IPS DF 6.9 (cell line): ENCODE measurements at places on chromosomes 1 and 21.

GRCh38 chr21:42858185-42858847 lies 21.0 kb downstream of the WDR4 start:
- no peak for DNase-seq

DNA sequence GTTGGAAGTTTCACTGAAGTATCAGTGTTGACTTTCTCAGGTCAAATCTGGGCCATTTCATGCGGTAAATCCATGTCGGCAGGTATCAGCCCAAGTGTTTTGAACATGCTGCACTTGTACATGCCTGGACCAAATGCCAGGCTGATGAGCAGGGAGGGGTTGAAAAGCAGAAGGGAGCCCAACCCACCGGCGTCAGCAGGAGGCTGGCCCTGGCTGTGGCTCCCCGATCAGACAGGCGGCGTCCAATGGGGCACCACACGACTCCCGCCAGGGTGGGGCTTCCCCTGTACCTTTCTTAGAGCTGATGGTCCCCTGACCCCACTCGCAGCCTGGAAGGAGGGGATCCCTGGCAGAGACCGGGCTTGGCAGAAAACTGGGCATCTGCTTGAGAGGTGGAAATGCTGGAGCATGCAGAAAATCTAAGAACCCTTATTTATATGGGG lies 540.0 kb downstream of the KIF26B start:
- no peak for DNase-seq

DNA sequence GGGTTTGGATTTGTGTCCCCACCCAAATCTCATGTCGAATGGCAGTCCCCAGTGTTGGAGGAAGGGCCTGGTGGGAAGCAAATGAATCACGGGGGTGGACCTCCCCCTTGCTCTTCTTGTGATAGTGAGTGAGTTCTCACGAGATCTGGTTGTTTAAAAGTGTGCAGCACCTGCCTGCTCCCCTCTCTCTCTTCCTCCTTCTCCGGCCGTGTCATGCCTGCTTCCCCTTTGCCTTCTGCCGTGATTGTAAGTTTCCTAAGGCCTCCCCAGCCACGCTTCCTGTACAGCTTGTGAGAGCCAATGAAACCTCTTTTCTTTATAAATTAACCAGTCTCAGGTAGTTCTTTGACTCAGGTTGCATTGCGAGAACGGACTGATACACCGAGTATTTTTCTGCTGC lies 15.9 kb downstream of the CLDN14 start:
- no peak for DNase-seq

DNA sequence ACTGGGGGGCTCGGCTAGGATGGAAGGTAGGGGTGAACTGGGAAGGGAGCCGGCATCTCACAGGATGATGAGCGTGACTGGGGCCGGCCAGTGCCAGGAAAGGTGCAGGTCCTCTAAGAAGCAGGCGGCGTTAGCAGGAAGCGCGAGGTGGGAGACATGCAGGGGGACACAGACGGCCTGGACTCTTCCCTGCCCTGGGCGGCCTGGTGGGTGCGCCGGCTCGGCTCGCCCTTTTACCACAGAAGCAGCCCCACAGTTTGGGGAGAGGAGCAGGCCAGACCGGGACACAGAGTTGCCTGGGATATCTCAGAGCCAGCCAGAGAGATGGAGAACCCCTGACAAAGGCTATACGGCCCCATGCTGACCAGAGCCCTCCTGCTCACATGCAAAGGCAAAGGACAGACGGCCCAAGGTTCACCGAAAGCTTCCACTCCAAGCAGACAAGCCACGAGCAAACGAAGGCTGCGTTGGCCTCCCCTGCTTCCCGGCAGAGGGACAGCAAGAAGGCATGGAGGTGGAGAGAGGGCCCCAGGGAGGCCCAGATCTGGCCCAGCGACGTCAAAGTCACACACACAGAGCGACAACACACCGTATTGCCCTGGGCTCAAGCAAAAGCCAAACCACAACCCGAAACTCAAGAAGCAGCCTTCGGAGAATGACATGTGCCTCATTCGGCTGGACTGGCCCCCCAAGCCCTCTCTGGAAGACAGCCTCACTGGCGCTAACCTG lies 14.9 kb upstream of the ALDH4A1 start:
- no peak for DNase-seq

DNA sequence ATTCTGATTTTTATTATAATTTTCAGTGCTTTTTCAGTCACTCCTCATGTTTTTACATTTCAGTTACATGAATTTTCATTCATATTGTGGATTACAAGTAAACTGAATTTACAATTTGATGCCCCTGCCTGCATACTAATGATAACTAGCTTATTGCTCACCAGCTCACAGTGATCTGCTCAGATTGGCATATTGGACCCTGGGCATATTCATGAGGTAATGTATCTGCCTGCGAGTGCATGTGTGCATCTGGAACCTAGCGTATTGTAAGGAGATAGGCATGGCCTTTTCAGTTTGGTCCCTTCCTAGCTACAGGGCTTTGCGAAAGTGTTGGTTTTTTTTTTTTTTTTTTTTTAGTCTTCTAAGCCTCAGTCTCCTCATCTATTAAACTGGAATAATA lies 213.7 kb downstream of the SDCCAG8 start:
- DNase-seq, result no peak

DNA sequence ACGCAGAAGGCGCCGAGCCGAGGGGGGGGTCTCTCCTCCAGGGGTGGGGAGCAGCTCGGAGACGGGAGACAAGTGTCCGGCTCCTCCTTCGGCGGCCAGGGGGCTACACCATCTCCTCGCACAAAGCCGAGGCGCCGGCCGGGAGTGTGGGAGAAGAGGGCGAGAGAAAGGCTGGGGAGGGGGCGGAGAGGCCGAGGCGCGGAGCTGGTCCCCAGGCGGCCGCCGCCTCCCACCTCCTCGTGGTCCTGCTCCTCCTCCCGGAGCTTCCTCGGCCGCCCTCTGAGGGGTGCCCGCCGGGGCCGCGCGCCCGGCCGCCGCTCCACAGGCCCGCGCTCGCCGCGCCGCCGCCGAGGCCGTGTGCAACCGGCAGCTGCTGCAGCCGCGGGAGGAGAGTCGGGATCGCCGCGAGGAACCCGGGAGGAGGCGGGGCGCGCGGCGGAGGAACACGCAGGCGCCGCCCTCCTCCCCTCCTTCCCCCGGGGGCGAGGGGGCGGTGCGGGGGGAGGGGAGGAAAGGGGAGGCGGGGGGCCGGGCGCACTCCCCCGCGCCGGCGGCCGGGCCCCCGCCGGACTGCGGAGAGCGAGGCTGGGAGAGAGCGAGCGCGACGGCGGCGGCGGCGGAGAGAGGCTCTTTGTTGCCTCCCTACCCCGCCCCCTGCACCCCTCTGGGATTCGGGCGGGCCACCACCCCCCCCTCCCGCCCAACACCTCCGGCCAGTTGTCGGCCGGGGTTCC lies at the start of gene ENAH:
ENAH (minus strand) TSS at position 395 of the 734 bp plus-strand sequence. CDS start 433 bp downstream, outside the sequence.
- no peak for DNase-seq

DNA sequence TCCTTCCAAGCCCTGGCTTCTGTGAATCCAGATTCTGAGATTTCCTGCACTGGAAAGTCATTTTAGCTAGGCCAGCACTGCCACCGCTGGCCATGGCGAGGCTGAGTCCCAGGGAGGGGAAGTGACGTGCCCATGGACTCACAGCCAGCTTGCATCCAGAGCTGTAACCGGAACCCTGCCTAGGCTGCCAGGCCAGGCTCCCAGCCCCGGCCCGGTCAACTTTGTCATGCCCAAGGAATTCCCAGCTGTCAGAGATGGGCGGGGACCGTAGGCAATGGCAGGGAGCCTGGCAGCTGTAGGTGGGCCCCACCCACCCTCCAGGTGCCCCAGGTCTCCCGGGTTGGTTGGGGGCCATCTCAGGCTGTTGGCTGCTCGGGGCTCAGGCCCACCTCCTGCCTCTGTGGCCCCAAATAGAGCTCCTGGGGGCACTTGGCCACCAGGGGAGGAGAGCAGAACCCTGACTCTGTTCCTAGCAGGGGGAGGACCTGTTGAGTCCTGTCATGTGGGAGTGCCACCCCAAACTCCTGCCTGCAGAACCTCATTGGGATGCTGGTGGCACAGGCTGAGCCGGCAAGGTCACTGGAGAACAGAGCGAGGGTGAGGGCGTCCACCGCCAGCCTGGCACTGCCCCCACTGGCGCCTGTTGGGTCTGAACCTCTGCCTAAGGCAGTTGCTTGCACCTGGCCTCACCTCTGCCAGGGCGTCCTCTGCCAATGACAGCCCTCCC lies 57.8 kb downstream of the FOXO6 start:
- no peak for DNase-seq

GRCh38 chr1:91653183-91653582 lies 152.5 kb downstream of the CDC7 start:
- no peak for DNase-seq

DNA sequence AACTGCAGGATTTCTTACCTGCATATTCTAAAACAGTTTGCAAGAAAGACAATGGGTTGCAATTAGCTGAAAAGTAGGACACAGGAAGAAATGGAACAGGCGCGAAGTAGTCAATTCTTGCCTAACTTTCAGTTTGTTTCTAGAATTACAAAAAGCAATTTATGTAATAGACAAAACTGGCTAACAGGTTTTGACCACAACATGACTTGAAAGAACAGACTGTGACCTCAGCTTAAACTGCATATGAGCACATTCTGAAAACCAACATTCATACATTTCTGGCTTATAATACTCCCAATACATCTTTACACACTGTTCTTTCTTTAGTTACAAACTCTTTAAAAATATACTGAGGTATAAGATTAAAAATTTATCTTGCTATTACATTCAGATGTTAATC lies 405.9 kb upstream of the B3GALT2 start:
- DNase-seq, result no peak

DNA sequence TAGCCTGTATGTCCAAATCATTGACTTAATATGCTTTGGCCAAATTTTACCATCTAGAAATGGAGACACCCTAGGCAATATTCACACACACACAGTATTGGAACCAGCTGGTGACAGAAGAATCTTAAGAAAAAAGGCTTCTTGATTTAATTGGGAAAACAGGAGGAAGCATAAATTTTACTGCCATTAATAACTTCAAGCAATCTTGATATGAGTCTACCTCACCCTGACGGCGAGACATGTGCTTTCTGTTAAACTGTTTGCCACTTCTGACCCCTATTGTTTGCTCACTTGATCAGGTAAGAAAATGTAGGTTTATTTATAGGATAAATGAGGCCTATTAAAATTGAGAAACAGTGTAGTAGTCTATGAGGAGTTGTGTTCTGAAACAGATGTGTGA lies 73.2 kb downstream of the KIFAP3 start:
- no peak for DNase-seq

GRCh38 chr1:218025454-218025853 lies 259.6 kb upstream of the RRP15 start:
- no peak for DNase-seq
